ENCODE measurements at places on chromosomes 2 and 18.

DNA sequence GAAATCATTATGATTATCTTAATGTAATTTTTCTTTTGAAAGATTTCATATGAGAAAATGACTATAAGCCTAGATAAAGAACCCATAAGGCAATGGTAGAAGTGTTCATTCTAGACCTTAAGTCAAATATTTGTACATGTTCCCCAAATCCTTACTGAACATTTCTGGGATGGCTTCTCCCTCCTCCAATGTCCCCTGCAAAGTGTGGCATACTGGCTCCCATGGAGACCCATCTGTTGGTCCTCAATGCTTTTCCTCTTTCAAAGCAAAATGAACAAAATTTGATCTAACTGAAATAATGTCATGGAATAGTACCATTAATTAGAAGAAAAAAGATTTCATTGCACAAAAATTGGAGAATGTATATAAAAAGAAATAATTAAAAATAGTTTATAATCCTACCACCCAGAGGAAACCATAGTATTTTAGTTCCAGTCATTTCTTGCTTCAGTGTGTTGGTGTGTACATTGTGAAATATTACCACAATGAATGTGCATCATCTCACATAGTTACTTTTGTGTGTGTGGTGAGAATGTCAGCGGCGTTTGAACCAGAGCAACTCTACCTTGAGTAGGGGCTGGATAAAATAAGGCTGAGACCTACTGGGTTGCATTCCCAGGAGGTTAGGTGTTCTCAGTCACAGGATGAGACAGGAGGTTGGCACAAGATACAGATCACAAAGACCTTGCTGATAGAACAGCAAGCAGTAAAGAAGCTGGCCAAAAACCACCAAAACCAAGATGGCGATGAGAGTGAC is 181.3 kb downstream of the UXS1 start:
- DNase-seq: no peak

- no peak for DNase-seq
These were observed 22.2 kb downstream of the HK2 start for GRCh38 chr2:74856004-74856578.

GRCh38 chr18:23731861-23732260 is 42.6 kb downstream of the LAMA3 start:
- DNase-seq: no peak

GRCh38 chr2:150339951-150340350 is 147.5 kb downstream of the RND3 start:
- peak; percentile 53 for DNase-seq

- no peak for DNase-seq
These were observed 125.6 kb downstream of the TDRD15 start for GRCh38 chr2:21249367-21249766.

DNA sequence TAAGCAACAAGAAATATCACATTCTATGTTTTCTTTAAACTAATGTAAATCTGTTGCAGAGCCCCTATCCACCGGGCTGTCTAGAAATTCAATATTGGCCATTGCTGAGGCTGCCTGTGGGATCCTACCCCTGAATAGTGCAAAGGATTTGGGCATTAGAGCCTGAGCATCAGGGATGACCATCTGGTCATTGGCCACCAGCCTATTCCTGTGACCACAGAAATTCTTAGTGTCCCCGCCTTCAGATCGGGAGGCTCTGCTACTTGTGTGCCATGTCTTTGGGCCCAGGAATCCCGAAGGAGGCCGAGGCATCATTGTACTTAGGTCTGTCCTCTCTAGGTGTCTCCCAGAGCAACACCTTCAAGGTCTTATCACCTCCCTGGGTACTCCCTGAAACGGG is 73.8 kb downstream of the HRH4 start:
- no peak for DNase-seq

GRCh38 chr2:8849327-8849726 is 11.9 kb upstream of the KIDINS220 start:
- peak; percentile 60 for DNase-seq

DNA sequence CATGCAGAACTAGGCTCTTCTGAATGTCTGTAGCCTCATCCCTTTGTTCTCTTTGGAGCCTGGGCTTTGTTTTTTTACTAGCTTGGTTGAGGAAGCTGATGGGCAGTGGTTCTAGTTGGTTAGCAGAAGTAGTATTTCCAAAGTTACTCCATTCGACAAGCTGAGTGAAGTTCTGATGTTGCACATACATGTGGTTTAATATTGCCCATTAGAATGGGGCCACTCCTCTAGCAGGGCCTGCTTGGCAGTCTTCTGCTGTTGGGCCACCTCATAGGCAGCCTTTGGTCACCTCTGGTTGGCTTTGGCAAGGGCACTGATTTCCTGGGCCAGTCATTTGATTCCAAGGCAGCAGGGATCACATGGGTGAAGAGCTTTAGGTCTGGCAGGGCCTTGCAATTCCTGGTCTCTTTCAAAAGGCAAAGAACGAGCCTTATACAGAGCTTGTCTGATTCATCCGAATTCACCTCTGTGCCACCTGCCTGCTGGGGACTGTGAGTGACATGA is 2.5 kb downstream of the RPIA start:
- no peak for DNase-seq

- no peak for DNase-seq
These were observed 21.9 kb downstream of the ELMOD3 start for GRCh38 chr2:85376291-85377065.

- DNase-seq: no peak
These were observed 59.0 kb downstream of the ITGB1BP1 start for GRCh38 chr2:9364373-9364772.

GRCh38 chr18:75210274-75211001 is at the start of gene TSHZ1:
TSS of gene TSHZ1 (plus strand) at chr18:75210797. CDS start at chr18:75211877, 1,080 bp downstream.
- DNase-seq: peak; percentile 86

- no peak for DNase-seq
These were observed 92.7 kb downstream of the WDSUB1 start for GRCh38 chr2:159193791-159194190.

- DNase-seq: peak; percentile 73
These were observed 155.0 kb downstream of the SETBP1 start for GRCh38 chr18:44835703-44836102.

DNA sequence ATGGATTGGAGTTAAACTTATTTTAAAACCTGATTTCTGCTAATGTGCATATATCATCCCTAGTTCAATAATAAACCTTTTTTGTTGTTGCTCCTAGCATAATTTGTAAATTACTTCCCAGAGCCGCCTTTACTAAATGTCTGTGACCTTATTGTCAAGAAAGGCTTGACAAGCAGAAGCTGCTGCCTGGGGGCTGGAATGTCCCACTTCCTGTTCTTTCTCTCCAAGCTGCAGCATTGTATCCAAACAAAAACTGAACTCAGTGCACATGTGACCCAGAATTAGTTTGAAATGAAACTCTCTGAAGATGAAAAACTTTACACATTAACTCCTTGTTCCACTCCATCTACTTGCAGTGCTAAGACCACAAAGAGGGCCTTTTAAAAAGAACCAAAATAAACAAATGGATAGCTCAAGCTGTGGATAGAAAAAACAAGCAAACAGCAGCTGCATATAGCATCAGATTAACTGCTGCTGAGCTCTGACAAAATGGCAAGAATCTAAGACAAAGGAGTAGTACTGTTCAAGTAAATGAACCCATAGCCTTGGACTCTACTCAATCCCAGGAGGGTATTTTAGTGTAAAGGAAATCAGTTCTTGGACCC is 99.8 kb upstream of the NEUROD1 start:
- DNase-seq: peak; percentile 57

- peak; percentile 36 for DNase-seq
These were observed 31.2 kb downstream of the EPC2 start for GRCh38 chr2:148675708-148676107.

DNA sequence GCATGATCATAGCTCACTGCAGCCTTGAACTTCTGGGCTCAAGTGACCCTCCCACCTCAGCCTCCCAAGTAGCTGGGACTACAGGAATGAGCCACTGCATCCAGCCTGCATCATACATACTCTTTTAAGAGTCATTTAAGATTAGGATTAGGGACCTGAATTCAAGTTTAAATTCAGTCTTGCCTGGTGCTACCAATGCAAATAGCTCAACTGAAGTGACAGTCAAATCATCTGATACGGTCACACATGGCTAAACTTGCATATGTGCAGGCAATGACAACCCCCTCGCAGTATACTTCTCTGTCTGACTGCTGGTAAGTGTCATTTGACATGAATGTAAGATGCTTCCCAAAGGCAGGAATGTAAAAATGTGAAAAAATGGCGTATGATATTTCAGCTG is 31.8 kb upstream of the TMEM131 start:
- DNase-seq: no peak

GRCh38 chr2:58756336-58756735 is 515.2 kb upstream of the FANCL start:
- no peak for DNase-seq

GRCh38 chr2:151357359-151357758 is at the start of gene TNFAIP6:
TSS of gene TNFAIP6 (plus strand) at chr2:151357592. CDS start at chr2:151357667, 75 bp downstream.
- peak; percentile 56 for DNase-seq

DNA sequence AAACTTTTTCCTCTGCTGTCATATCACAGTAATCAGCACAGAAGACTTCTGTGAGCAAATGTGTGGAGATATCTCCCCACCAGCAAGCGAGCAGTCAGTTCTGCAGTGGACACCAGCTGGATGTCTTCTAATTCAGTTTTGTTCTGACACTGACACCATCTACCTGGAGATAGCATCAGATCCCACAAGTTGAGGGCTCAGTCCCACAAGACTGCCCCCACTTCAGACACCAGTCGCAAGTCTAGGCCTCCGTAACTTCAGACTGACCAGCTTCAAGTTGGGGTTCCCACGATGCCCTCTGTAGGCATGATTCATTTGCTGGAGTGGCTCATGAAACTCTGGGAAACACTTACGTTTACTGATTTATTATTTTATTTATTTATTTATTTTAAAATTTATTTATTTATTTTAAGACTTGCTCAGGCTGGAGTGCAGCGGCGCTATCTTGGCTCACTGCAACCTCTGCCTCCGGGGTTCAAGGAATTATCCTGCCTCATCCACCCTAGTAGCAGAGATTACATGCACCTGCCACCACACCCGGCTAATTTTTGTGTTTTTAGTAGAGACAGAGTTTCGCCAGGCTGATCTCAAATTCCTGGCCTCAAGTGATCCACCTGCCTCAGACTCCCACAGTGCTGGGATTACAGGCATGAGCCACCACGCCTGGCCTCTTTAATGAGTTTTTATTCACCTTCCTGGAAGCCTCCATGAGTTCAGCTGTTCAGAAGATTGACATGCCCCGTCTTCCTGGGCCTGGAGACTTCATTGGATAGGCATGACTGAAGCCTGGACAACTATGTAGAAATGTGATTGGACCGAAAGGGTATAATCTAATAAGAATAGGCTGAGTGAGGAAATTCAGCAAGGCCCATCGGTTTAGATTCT is 55.7 kb downstream of the PAPOLG start:
- no peak for DNase-seq

DNA sequence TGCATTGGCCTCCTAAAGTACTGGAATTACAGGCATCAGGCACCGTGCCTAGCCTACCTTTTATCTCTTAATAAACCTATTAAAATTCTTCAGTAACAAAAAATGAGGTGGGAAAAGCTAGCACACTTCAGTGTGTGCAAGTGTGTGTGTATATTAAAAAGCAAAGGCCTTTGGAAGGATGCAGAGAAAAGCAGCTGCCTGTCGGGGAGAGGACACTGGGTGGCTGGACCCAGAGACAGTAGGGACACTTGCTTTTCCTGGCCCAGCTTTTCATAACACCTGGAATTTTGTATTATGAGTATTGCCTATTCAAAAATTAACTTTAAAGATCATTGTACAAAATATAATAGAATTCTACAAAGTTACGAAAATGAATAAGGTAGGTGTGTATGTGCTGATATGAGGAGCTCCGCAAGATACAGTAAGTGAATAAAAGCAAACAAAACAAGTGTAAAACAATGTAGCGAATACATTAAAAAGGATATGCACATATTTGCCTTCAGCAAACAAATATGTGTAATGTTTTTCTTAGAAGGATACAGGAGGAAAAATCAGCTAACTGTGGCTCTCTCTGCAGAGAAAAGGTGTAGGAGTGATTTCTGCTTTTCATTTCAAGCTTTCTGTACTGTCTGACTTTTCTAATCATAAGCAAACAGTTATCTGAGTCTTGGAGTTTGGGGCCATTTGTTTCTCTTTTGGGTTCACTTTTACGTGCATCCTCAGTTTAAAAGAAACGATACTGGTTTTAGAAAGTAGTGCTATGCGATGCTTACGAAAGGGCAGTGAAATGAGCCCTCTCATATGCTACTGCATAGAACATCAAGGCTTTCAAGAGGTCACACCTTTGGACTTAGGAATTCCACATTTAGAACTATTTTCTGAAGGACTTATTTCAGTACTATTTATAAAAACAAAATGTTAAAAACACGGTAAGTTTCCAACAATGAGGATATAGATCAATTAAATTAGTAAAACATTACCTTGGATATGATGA is 70.8 kb downstream of the USP40 start:
- no peak for DNase-seq

DNA sequence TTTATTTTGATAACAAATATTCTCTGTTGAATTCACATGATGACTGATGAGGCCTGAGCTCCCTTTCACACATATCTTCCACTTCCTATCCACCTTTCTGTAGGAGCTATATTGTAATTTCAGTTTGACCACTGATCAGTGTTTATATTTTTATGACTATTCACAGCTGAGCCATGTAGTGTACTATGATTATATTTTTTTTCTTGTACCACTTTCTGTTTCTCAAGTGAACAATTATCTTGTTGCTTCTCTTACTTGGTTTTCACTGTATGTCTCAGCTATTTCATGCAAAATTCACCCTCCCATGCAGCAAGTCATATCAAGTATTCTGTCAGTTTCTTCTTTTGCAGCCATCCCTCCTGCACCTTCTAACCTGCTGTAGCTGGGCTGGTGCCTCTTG is 78.4 kb downstream of the TMEM247 start:
- DNase-seq: no peak

DNA sequence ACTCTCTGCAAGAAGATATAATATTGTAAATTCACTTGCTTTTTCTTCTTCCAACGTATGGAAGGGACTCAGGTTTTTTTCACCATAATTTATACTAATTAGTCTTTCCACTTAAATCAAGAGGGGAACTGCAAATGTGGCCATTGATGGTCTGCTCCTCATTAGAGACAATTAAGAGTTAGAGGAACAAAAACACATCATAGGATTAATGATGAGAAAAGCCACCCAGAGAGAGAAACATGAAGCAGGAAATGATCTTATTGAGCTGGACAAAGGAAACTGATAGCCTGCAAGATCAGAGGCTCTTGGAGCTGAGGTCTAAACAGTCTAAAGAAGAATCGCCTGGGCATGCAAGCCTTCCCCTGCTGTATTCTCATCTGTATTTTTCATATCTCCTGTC is 151.2 kb upstream of the NRP2 start:
- DNase-seq: no peak

DNA sequence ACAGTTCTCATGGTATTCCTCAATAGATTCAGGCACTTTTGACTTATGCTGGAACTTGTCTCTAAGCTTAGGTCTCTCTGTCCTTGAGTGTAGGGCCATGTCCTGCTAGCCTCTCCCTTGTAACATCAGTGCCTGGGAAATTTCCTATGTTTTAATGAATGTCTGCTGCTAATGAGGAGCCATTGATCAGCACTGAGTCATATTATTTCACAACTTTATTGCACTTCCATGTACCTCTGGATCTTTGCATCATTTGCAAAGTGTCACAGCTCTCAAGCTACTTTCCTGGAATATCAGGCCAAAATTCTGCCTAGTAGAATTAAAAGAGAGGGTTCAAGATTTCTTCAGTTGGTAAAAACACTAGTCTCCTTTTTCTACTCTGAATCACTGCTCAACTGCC is 102.5 kb downstream of the GAREM1 start:
- no peak for DNase-seq

Data from astrocyte of the hippocampus (primary cell).